ENCODE measurements at places on chromosomes 6 and 20. TPM values are rescaled to one million over a fixed set of nuclear protein-coding genes. Genes with fewer than 3 reads are reported as not detected.

DNA sequence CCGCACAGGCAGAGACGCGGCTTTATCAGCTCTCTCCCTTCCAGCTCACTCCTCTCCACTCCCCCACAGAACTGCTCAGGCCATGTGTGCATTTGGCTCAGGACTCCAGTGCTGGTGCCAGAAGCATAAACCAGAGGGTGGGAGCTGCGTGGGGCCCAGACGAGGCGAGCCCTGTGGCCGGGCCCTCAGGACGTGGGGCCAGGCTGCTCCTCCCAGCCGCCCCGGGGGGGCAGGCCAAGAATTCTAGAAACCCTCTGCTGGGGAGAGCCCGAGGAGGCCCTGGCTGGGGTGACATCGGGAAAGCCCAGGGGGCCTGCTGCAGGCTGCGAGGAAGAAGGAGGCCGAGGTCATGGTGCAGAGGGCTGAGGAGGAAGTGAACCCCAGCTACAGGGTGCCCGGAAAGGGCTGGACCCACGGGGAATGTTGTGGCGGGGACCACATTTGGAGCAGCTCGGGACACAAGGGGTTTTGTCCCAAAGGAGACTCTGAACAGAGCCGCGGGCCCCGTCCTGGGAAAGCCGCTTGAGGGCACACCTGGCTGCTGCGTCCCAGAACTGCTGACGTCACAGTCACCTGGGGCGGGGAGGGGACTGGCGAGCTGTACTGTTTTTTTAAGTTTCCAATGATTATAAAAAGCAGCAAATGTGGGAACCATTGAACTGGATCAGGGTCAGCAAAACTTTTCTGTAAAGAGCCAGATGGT lies 107.1 kb downstream of the BANF2 start:
- peak; percentile 86 for DNase-seq

DNA sequence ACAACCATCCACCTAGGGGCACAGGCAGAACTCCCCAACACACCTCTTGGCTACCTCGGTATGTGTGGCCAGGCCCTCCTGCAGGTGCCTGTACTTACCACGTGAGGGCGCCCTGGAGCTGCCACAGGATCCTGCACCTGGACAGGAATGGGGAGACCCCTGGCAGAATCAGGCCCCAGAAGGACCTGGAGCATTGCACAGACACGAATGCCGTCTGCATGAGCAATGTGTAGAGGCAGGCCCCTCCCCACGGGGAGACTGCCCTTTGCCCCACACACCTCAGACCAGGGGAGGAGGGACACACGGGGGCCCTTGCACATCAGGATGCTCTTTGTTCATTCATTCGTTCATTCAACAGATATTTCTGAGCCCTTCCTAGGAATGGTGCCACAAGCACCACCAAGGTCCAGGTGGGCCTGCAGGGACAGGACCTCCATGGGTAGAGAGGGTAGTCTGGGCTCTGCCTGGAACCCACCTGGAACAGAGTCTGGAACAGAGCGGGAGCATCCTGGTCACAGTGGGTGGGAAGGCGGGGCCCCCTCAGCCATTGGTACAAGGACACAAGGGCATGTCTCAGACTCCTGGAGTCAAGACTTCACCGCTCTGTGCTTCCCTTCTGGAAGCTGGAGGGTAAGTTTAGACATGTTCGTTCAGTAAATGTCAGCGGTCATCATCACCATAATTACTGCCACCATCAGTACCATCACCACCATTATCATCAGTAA lies 32.3 kb downstream of the YTHDF1 start:
- DNase-seq: no peak

DNA sequence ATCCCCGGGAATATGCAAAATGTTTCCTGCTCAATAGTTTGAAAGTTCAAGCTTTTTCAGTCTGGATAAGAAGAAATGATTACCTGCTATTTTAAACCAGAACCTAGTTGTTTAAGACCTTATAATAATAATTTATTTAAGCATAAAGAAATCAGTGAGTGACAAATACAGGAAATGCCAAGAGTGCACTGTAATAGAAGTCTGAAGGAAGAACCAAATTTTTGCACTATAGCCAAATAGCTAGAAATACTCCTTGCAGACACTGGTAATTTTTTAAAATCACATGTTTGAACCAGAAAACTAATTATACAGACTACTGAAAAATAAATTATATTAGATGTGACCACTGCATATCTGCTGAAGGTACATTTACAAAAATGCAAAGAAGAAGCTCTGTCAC lies 93.2 kb downstream of the MMS22L start:
- no peak for DNase-seq

SPDEF gene
- total RNA-seq: not detected

SLC17A3 gene
- not detected for total RNA-seq

TOP1 gene
- total RNA-seq: 34.7 TPM

DNA sequence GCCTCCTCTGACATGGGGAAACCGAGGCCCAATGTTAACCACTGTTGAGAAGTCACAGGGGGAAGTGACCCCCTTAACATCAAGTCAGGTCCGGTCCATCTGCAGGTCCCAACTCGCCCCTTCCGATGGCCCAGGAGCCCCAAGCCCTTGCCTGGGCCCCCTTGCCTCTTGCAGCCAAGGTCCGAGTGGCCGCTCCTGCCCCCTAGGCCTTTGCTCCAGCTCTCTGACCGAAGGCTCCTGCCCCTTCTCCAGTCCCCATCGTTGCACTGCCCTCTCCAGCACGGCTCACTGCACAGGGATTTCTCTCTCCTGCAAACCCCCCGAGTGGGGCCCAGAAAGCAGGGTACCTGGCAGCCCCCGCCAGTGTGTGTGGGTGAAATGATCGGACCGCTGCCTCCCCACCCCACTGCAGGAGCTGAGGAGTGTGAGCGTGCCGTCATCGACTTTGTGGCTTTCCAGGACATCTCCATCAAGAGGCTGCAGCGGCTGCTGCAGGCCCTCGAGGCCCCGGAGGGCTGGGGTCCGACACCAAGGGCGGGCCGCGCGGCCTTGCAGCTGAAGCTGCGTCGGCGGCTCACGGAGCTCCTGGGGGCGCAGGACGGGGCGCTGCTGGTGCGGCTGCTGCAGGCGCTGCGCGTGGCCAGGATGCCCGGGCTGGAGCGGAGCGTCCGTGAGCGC lies 1.6 kb downstream of the TNFRSF6B start:
- peak; percentile 60 for DNase-seq

GRCh38 chr6:142700032-142700431 lies 244.9 kb downstream of the HIVEP2 start:
- no peak for DNase-seq

GRCh38 chr20:881051-881782 lies 34.9 kb downstream of the ANGPT4 start:
- DNase-seq: no peak

- no peak for DNase-seq
Measured at GRCh38 chr20:52785679-52786078, 186.5 kb upstream of the TSHZ2 start.

DNA sequence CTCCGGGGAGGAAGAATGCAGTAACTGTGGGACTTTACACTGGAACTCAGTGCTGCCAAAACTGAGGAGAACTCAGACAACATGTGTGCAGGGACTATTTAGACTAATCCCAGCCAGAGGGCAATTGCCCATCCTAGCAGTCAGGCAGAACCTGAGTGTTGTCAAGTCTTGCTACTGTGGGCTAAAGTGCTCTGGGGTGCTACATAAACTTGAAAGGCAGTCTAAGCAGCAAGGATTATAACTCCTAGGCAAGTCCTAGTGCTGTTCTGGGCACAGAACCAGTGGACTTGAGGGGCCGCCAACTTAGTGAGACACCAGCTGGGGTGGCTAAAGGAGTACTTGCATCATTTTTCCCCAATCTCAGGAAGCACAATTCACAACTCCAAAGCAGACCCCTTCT lies 363.8 kb upstream of the PTCHD4 start:
- no peak for DNase-seq

GRCh38 chr6:80540700-80541099 lies 434.2 kb downstream of the BCKDHB start:
- DNase-seq: no peak

TBX18 gene
- total RNA-seq: 46.1 TPM

VSX1 gene
- not detected for total RNA-seq

LRFN2 gene
- total RNA-seq: 0.13 TPM

GRCh38 chr20:23227976-23228375 lies 122.6 kb upstream of the NXT1 start:
- DNase-seq: no peak

GRCh38 chr20:46359233-46359751 lies 47.1 kb downstream of the ELMO2 start:
- DNase-seq: no peak

DNA sequence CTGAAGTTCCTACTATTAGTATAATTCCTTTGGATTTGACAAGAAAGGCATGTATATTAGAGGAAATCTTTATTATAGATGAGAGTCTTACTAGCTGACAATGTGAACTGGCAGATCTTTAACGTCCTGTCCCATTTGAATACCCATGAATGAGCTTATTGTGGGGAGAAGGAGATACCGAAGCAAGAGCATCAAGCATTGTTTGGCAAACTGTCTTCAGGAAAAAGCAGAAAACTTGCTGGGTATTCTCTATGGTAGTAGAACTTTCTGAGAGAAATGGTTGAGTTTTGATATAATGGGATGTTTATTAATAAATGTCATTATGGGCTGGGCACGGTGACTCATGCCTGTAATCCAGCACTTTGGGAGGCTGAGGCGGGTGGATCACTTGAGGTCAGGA lies 18.3 kb downstream of the RSPO3 start:
- DNase-seq: no peak

GRCh38 chr6:10042280-10042679 lies 372.6 kb downstream of the TFAP2A start:
- no peak for DNase-seq

GRCh38 chr6:5248302-5249098 lies 12.2 kb downstream of the LYRM4 start:
- no peak for DNase-seq
